H4 (cell line): ENCODE measurements at places on chromosomes 6 and 20.

- DNase-seq, result no peak
These were observed 58.5 kb upstream of the MDGA1 start for GRCh38 chr6:37756135-37756534.

DNA sequence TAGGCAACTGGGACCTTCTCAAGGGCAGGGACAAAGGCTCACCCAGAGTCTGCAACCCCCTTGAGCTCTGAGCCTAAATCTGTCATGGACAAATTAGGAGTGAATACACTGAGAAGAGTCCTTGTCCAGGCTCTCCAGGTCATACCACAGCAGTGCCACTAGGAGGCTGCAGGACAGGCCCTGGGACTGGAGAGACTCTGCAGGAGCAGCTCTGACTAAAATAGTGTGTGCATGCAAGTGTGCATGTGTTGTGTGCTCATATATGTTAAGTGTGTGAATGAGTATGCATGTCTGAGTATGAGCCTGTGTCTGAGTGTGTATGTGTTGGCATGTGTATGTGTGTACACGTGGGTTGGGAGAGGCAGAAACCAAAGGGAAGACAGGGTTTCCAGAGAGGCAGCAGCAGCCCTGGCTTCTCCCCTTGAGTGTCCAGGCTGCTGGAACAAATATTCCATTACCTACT lies 27.1 kb downstream of the MRPL14 start:
- no peak for DNase-seq

GRCh38 chr20:40323361-40323794 lies 365.7 kb downstream of the MAFB start:
- DNase-seq, result peak; percentile 13

GRCh38 chr20:50290808-50291207 lies 100.2 kb downstream of the CEBPB start:
- no peak for DNase-seq

GRCh38 chr6:151493804-151494234 lies at the start of gene CCDC170:
Gene CCDC170, plus strand, starts transcription at chr6:151494017. Its CDS starts 112 bp downstream, at chr6:151494129.
- no peak for DNase-seq

- DNase-seq, result no peak
These were observed 17.5 kb downstream of the SLC52A3 start for GRCh38 chr20:750801-751200.

- DNase-seq, result no peak
These were observed 49.2 kb downstream of the CDKAL1 start for GRCh38 chr6:20583444-20583800.

DNA sequence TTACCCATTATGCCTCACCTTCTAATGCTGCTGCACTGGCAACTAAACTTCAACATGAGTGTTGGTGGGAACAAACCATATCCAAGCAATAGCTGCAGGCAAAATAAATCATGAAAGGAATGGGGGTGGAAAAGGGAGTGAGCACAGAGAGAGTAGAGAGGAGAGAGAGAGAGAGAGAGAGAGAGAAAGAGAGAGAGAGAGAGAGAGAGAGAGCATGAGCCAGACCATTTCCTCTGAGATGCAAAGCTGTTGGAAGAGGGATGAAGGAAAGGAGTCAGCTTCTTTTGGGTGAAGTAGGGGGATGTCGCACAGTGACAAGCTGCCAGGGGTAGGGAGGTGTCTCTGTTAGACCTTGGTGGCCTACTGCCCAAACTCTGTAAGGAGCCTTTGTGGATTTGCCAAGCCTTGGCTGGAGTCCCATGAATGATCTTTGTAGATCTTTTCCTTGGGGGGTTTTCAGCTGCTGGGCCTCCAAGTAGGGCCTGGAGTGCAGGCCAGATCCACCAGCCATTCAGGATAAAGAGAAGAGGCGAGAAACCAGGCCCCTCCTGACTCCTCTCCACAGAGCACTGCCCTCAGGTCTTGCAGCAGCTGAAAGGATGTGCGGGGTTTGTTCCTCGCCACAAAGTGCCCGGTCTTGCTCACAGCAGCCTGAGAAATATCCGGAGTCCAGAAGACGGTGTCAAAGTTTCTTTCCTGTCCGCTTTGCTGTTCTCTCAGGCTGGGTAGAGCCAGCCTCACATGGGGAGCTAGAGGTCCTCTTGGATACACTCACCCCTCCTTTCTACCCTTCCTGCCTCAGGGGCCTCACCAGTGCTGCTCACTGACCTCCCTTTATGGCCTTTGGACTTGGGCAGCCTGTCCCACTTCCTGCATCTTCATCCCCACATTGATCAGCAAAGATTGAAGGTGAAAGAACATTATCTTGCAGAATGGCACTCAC lies 17.8 kb downstream of the BTBD3 start:
- DNase-seq, result no peak

GRCh38 chr6:17418281-17419188 lies 25.1 kb downstream of the CAP2 start:
- DNase-seq, result peak; percentile 15

- DNase-seq, result no peak
These were observed 7.0 kb upstream of the ID4 start for GRCh38 chr6:19830171-19830570.

DNA sequence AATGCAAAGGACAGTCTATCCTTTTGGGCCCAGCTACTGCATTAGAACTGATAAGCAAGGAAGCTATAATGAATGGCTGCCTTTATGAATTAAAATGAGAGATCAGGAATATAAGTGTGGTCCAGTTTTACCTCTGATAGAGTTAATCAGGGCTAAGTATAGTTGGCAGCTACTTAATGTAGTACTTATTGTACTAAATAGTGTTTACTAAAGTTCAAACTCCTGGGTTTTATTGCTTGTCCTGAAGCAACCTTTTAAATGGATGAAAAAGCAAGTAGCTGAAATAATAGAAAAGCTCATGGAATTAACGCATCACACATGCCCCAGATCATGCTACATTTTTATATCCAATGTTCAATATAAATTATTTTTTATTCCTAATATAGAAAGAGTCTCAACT lies 5.3 kb downstream of the TRMT11 start:
- DNase-seq, result no peak

- DNase-seq, result no peak
These were observed 6.8 kb downstream of the TBPL1 start for GRCh38 chr6:133959667-133960368.

DNA sequence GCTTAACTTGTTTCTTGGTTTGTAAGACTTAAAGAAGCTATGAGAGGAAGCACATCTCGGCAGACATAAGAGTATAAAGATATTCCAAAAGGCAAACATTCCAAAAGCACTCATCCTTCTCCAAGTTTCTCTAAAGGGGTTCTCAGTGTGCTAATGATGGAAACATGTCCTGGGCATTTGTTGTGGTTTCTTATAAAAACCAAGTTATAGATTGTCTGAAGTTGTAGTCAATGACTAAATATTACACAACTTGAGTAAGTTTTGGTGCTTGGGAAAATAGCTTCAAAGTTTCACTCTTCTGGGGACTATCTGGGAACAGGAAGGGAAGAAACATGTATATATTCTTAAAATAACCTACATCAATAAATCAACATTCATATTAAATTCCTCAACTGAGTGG lies 128.3 kb upstream of the TBX18 start:
- no peak for DNase-seq

- no peak for DNase-seq
These were observed 130.0 kb downstream of the DLL1 start for GRCh38 chr6:170160628-170161611.

GRCh38 chr20:47905628-47906347 lies 120.5 kb upstream of the SULF2 start:
- DNase-seq, result no peak

- no peak for DNase-seq
These were observed 2.5 kb upstream of the TMEM217 start for GRCh38 chr6:37260444-37260843.

GRCh38 chr6:32943864-32944649 lies 3.2 kb upstream of the HLA-DMB start:
- DNase-seq, result no peak
